ENCODE measurements at places on chromosomes 3 and 15.
A peak's percentile ranks its signal among the peaks of the same experiment; 100 is the strongest.

- DNase-seq: peak; percentile 56
Measured at GRCh38 chr15:90101130-90101968, 919 bp downstream of the IDH2 start.

- peak; percentile 44 for DNase-seq
Measured at GRCh38 chr3:13282358-13282985, 137.7 kb downstream of the NUP210 start.

DNA sequence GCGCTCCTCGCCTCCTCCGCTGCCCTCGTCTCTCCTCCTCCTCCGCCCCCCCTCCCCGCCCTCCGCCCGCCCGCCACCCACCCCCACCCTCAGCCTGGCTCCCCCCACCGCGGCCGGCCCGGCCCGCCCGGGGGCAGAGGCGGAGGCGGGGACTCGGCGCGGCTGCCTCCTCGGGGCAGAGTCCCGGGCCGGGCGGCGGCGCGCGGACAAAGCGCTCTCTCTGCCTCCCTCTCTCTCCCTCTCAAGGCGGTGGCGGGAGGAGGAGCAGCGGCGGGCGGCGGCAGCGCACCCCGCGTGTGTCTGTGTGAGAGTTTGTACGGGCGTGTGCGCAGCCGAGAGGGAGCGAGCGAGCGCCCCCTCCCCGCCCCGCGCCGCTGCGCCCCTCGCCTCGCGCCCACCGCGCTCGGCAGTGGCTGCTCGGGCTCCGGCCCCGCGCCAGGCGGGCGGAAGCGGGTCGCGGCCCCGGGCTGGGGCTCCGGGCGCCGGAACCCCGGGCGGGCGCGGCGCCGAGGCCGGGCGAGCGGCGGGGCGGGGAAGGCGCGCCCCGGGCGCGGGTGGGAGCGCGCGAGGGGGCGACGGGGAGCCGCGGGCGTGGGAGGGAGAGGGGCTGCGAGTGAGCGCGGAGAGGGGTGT is at the start of gene IGF2BP2:
Gene IGF2BP2, minus strand, starts transcription at position 37 of the 633 bp plus-strand sequence. CDS start 82 bp downstream, outside the sequence.
- peak; percentile 67 for DNase-seq

- DNase-seq: no peak
Measured at GRCh38 chr3:63528325-63529000, 124.0 kb upstream of the SNTN start.

DNA sequence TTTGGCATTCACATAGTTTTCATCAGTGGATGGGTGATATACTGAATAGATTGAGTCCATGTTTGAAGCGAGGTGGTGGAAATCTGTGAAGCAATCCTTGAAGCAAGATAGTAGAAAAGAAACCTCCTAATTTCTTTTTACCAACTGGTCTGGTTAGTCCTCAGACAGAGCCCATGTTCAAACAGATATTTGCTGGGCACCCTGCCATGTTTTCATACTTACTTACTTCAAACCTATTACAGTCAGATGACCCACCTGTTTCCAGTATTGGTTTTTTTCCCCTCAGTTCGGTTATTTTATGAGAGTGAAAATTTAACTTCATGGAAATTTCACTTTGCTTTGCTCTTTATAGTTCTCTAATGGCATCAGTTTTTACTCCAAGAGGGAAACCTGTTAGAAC is 23.7 kb downstream of the EXOSC7 start:
- DNase-seq: no peak

DNA sequence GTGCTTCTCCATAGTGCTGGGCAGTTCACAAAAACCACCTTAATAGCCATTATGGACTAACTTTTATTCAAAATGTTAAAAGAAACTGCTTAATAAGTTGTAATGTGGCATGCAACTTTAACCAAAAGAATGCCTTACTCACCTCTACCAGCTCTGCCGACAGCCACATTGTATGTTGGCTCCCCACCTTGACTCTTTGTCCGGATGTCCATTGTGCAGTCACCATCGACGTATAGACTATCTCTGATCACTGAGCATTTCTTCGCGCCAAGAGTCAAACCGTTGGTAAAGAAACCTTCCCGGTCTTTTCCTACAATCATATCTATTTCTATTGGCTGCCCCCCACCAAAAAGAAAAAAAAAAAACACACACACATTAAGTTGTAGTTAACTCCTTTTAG is 2.5 kb downstream of the PFN2 start:
- no peak for DNase-seq

- no peak for DNase-seq
Measured at GRCh38 chr15:31481142-31481541, 154.5 kb downstream of the KLF13 start.

GRCh38 chr3:132090921-132091320 is 56.1 kb upstream of the CPNE4 start:
- DNase-seq: no peak

All from activated naive CD8-positive, alpha-beta T cell treated with anti-CD3 and anti-CD28 coated beads, Interleukin-2, amount 10 ng/mL, durations not matched to agents 7 days and 5 days (primary cell).